Stimulated activated CD4-positive, alpha-beta T cell treated with anti-CD3 and anti-CD28 coated beads, Interleukin-1b, Interleukin-23, amount 100 ng/mL, for 24 hours (primary cell): ENCODE measurements at places on chromosomes 1 and 21.

- no peak for DNase-seq
Observed at GRCh38 chr1:243842978-243843511, 7.0 kb downstream of the AKT3 start.

DNA sequence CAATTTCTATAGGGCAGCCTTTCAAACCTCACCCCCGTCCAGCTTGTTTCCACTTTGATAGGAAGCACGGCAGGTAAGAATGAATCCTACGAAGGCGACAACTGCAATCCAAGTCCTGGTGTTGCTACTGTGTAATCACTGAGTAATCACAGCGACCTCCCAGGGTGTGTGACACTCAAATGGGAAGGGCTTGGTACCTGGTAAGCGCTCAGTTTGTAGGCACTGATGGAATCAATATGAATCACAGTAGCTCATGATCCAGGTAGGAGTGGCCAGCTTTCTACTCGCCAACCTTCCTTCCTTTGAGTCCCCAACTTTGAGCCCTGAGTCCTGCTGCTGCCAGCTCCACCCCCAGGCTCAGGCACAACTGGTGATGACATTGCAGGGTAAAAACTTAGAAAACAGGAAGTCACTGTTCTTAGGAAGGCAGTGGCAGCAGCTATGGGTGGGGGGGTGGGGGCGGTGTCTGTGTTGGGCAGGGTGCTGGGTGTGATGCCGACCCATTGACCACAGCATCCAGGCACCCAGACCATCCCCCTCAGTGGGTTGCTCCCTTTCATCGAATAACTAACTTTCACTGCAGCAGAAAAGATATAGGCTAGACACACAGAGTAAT, 70.7 kb downstream of the CD247 start:
- peak; percentile 31 for DNase-seq

DNA sequence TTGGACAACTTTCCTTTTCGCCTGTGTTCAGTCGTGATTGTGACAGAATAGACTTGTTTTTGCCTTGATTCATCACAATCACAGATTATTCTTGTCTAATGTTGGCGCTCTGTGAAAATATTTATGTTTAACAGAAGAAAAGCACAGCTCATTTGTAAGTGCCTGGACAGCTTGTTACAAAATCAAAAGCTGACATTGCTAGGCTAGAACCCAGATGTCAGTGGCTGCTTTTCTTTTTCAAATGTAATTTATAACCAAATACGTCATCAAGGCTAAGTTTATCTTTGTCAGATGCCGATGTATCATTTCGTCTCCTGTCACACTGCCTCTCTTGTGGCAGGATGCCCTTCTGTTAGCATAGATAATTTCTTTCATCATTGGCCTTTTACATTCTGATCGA, 1227.3 kb downstream of the PLA2G4A start:
- no peak for DNase-seq

DNA sequence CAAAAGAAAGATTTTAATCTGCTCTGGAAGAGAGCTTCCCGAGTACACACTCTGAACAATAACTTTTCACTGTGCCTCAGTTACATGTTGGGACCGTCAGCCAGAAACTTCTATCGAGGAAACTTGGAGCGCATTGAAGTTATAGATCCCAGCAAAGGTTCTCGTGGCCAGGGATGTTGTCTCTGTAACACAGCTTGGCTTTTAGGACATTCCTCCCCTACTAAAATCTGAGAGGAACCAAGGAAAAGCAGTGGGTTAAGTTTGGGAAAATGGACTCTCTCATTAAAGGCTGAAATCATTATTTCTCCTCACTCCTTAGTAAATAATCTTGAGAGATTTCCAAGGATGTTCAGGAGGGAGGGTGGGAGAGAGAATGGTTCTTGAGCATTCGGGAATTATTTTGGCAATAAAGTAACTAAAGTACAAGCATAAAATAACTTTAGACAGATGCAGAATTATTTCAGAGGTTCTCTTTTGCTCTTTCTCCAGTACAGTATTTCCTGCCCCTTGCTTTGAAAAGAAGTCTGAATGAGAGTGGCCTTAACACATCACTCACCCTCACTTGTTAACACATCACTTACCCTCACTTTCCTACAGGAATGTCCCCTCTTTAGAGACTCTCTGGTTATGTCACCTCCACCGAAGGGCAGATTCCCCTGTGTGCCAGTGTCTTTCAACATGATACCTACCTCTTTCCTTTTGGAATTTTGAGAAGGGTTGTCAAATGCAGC, 1.8 kb upstream of the NFIA start:
- no peak for DNase-seq

GRCh38 chr1:212959266-212960220, 9.2 kb downstream of the VASH2 start:
- DNase-seq = no peak

DNA sequence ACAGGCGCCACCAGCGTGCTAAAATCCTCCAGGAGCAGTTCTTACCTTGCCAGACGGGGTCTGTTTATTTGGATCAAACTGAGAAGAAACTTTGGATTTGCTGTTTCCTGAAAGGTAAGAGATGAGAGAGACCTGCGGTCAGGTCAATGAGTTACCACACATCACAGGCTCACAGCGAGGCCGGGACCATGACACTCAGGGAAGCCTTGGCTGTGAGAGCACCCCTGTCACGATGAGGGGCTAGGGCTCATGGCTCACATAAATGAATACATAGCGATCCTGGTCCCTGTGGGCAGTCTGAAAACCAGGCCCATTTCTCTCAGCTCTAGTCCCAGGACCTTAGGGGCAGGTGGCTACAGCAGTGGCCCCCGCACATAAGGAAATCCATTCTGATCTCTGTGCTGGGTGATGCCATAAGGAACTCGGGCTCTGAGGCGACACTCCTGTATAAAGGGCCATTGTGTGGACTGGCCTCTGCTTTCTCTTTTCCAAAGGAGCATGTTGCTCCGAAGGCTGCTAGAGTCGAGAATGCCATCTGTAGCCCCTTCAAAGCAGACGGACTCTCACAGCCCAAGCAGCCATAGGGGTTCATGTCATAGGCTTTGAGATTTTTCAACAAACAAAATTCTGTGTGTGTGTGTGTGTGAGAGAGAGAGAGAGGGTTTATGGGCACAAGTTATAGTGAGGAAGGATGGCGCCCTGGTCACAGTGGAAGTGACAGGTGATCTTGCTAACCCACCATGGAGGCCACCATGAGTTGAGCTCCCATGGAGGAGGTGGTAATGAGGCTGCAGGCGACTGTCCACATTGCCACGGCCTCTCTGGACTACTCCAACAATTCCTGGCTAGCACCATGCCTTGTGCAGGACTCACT, 9.0 kb upstream of the SRM start:
- DNase-seq = no peak

DNA sequence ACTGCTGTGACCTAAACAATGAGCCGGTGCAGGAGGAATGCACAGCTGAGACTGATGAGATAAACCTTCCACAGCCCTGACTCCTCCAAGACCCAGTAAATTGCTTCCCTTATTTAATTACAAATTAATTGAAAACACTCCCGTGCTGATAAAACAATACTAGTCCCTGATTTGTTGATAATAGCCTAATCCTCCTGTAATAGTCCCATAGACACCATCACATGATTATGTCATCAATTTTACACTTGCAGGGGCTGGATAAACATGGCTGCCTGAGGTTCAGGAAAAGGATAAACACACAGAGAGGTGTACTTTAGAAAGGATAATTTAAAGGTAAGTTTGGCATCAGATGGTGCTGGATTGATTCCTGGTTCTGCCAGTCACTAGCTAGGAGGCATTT, 84.6 kb upstream of the SPAG17 start:
- DNase-seq = no peak

DNA sequence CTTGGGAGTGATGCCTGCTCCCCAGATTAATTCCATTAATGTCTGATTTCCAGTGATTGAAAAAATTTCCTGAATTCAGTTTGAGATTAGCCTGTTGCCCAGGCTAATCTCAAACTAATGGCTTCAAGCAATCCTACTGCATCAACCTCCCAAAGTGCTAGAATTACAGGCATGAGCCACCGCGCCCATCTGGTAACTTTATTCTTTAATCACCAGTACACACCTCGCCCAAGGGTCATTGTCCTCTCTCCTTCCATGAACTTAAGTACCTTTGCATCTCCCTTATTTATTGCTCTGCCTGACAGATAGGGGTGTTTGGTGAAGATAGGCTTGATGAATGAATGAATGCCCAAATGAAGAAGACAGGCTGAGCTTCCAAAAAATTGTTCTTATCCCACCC, 366.5 kb downstream of the SIPA1L2 start:
- DNase-seq = no peak

DNA sequence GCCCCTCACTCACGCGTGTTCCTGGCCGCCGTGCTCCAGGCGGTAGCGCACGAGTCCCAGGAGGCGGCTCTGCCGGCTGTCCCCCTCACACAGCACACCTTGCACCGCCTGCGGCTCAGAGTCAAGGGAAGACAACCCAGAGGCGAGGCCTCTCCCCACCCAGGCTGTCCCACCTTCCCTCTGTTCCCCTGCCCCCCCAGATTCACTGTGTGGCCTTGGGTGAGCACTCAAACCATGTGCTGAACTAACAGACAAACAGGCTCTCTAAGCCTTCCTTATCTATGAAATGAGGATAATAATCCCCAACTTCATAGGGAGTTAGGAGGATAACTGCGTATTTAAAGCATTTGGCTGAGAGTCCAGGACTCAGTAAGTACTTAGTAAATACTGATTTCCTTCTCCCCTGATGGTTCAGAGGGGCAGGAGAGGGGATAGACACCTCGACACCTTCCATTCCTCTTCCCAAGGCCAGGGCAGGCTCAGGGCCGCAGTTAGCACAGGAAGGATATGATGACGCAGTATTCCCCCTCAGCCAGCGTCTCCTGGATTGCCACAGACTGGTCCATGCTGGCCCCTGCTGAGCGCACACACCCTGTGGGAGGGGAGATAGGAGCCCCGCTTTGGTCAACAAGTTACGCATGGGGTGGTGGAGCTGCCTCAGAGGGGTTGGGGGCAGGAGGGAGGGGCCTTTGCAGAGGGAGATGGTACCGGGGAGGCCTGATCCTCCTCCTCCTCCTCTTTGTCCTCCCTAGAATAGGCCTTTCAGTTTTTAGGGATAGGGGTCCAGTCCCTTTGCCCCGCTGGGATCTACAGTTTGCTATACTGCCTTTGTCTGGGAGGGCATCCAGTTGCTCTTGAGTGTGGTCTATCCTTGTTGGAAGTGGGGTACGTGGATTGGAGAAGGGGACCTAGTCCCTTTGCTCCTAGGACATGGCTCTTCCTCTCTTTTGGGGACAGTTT, 830 bp downstream of the INPP5B start:
- DNase-seq = no peak

- DNase-seq = no peak
Observed at GRCh38 chr1:25531082-25531461, 12.3 kb upstream of the LDLRAP1 start.

- no peak for DNase-seq
Observed at GRCh38 chr21:43864962-43865539, at the start of gene AGPAT3. AGPAT3 (plus strand) TSS chr21:43865223; CDS start chr21:43959682, 94,459 bp downstream.

GRCh38 chr1:245654460-245655050, 499.8 kb downstream of the KIF26B start:
- no peak for DNase-seq

DNA sequence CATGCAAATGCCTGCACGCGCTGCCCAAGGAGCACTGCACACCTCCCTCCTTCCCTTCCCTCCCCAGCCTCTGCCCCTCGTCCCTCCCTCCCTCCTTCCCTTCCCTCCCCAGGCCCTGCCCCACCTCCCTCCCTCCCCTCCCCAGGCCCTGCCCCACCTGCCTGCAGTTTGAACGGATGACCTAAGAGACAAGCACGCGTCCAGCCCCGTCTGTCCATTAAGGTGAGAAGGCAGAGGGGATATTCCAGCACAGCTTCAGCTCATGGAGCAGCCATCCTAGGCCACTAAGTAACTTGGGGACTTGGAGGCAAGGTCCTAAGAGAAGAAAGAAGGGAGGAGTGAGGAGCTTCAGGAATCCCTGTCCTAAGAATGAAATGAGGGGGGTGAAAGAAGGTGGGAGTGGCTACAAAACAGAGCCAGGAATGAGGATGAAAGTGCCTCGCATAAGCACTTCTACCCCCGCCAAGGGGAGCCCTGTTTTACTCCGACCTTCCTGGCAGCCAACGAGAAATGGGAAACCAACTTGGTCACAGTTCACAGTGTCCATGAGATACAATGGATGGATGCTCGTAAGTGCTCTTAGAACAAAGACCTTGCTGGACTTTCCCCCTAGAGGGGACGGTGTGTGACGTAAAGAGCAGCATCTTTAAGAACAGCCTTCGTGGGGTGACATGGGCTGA, 21.3 kb upstream of the EFHD2 start:
- DNase-seq = no peak

DNA sequence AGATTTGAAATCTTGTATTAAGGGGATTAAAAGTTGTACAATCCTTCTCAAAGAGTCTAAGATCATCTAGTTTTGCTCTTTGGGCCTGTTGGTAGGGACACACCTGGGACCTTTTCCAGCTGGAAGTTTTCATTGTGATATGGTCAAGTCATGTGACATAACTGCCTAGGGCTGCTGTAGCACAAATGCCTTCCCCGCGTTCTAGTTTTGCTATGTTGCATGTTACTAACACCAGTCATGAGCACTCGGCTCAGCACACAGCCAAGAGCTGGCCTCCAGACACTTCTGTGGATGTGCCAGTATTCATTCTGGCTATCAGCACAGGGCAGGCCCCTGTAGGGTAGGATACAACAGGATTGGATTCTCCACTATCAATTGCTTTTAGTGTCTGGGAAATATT, 14.6 kb upstream of the FLG2 start:
- DNase-seq = no peak

- no peak for DNase-seq
Observed at GRCh38 chr21:45994759-45995685, 13.5 kb downstream of the COL6A1 start.

DNA sequence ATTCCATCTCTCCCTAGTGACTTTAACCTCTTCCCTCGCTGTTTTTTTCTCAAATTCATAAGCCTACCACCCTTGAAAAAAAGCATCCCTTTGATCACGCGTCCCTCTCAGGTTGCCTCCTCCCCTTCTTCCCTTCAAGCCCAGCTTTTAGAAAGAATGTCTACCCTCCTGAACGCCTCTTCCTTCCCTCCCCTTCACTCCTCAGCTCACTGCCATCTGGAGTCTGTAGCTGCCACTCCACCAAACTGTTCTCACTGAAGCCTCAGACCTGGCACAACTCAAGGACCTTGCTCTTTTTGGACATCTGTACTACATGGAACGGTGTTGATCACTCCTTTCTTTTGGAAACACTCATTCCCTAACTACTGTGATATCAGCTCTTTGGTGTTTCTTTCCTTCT, 80.6 kb downstream of the SLC25A24 start:
- DNase-seq = no peak

- DNase-seq = no peak
Observed at GRCh38 chr1:234643111-234643849, 33.3 kb upstream of the IRF2BP2 start.
